ENCODE measurements at places on chromosomes 4 and X.

GRCh38 chr4:22312113-22312512 is 203.8 kb downstream of the ADGRA3 start:
- DNase-seq, result no peak

DNA sequence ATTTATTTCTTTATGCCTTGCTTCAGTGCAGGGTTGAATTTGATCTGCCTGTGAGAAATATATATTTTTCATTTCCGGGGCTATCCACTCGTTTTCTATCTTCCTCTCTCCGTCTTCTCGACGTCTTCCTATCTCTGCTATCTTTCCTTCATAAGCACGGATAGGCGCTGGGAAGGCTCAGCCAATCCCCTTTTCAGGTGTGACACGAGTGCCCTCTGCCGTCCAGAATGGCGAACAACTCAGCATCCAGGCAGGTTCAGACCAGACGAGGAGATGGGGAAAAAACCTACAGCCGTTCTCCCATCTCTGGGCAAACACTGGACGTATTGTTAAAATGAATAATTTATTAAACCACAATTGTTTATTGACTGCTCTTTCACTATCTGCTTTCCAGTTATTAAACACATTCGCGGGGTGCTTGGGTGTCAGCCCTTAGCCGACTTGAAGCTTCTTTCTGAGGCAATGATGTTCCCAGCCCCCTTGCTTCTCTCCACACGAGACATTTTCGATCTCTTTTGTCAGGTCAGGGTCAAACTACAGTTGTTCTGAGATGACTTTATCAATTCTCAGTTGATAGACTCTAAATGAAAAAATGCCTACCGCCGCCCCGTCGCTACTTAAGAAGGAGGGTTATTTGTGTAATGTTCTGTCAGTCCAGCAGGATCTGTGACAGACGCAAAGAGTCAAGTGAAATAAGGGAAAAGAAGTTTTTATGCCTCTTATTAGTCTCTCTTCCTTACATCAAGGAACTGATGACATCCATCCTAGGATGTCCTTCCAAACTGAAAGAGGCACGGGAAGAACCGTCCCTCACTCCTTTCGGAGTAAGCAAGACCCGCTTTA is 96.3 kb upstream of the NOCT start:
- no peak for DNase-seq

DNA sequence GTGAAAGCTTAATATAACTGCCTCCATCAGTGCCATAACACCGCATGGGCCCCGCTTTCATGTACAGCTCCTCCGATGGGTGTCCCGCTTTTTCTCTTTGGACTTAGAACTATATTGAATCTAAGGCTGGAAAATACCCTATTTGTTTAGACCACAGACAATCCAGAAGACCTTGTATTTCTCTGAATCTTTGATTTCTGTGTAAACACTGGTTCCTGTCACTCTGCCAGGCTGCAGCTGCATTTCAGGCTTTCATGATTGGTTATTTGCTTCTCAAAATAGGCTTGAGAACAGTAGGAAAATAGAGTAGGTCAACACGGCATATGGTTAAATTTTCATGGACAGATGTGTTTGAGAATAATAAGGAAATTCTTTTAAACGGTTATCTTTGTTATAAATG is 80.0 kb downstream of the NWD2 start:
- DNase-seq, result no peak

- DNase-seq, result no peak
Measured at GRCh38 chr4:91198951-91199350, 1071.8 kb downstream of the CCSER1 start.

GRCh38 chrX:102712981-102713625 is 855 bp downstream of the GPRASP2 start:
- DNase-seq, result peak; percentile 84

GRCh38 chrX:141341743-141342142 is 99.4 kb upstream of the SPANXC start:
- DNase-seq, result no peak

DNA sequence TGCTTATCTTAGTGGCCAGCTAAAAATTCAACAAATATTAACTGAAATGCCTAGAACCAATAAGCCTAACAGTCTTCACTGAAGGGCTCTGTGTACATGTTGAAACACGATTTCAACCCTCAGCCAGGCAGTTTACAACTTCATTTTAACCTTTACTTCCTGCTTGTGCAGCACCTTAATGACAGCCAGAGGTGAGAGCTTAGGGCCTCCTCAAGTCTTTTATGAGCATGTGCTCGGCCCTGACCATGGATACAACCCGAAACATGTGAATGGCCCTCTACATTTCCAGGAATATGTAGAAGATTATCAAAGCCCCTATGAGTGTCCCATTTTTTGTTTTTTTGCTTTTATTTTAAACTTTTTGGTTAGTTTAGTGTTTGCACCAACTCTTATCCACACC is 88.3 kb downstream of the MSN start:
- no peak for DNase-seq

- DNase-seq, result no peak
Measured at GRCh38 chr4:88619971-88620370, 27.7 kb downstream of the HERC3 start.

GRCh38 chr4:152713951-152714705 is 34.3 kb upstream of the TMEM154 start:
- DNase-seq, result no peak

GRCh38 chr4:22003878-22004277 is 55.3 kb upstream of the KCNIP4 start:
- DNase-seq, result no peak

DNA sequence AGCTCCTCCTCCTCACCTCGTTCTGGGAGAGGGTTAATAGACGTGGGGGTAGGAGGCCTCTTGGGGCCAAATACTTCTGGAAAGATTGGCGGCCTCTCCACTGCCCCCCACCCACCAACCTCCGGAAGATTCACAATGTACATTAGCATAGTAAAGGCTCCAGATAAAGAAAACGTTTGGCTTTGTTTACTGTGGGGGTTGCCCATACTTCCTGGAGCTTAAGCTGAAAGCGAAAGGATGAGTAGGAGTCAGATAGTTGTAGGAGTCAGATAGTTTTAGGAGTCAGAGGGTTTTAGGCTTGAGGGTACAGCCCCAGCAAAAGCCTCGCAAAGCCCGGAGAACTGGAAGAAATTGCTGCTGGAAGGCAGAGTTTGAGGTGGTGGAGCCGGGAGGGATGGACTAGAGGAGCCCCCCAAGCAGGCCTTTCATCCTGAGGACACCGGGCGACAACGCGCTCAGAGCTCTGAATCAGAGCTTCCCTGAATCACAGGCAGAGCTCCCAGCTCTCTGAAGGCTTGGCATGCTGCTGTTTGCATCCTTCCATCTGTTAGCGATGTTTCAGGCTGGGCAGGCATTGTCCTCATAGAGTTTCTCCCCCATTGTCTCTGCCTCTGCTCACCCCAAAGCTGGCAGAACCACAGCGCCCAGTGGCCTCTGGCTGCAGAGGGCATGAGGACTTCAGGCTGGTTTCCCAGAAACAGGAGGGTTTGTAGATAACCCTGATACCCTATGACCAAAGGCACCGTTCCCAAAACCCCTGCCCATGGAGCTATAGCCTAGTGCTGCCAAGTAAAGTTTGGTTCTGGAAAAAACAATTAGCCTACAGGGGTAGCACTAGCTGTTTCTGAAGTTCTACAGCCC is 280.7 kb downstream of the BCOR start:
- DNase-seq, result peak; percentile 45

DNA sequence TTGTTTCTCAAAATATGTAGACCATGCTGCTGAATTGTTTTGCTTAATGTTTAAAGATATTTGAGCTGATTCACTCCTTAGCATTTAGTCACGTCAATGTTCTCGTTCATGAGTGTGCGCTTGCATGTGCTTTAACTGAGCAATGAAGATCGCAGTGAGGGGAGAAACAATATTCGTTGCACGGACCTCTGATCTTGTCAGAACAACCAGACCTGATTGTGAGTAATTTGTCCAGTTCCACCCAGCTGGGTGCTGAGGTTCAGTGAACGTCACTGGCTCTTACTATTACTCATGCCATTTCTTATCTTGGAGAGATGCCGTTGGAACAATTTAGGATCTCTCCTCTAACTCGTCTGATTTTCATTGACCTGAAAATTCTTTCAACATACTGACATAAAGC is 15.0 kb upstream of the PRKX start:
- no peak for DNase-seq

GRCh38 chrX:9859711-9860555 is 73.7 kb downstream of the SHROOM2 start:
- DNase-seq, result no peak

DNA sequence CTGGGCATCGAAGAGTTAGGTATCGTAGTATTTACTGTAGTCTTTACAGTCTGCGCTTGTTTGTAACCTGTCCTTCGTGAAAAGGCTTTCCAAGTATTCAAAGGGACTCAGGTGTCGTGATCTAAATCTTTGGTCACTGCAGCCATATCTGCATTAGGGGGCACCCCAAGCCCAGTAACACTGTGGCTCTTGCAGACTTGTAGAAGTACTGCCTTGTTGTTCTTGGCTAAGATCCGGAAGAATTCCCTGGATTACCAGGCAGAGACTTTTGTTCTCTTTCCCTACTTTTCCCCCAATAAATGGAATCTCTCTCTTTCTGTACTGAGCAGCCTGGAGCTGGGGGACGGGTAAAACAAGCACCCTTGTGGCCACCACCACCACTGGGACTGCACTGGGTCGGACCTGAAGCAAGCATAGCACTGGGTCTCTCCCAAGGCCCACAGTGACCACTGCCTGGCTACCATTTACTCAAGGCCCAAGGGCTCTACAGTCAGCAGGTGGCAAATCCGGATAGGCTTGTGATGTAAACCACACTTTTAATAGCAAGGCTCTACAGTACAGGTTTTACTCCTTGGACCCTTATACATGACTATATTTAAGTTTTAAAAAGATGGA is 12.0 kb downstream of the CXorf58 start:
- DNase-seq, result peak; percentile 21

GRCh38 chr4:152382057-152382785 is 153.7 kb downstream of the FBXW7 start:
- DNase-seq, result no peak

DNA sequence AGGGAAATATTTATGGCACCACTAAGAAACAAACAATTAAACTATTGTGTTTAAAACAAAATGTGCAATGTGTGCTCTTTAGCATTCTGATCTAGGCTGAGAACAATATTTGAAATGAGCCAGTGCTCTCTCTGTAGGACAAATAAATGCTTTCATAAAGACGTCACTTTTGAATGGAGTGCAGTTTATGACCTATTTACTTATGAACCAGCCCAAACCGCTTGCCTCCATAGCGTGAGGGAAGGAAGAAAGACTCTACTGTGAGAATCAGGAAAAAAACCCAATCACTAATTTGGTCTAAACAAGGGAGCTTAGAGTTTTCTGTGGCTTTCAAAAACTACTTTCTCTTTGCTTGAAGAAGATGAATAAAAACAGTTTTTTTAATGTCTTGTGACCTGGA is 39.4 kb downstream of the SAT1 start:
- no peak for DNase-seq

- peak; percentile 68 for DNase-seq
Measured at GRCh38 chrX:77668391-77669237, 117.4 kb downstream of the ATRX start.

DNA sequence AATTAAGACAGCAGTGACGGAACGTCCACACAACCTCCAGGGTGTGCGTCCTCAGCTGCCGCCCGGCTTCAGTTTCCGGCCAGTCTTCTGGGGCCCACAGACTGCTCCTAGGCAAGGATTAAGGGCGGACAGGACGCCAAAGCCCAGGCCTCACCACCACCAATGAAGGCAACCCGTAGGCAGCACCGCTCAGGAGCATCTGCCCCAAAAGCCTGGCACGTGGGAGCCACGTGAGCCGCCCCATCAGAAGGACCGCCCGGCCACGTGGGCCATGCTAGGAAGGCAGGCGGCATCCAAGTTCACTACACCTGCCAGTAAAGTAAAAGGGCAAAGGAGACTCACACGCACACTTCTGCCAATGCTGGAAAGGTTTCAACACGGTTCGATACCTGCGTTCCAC is 14.3 kb downstream of the FAM53A start:
- no peak for DNase-seq

DNA sequence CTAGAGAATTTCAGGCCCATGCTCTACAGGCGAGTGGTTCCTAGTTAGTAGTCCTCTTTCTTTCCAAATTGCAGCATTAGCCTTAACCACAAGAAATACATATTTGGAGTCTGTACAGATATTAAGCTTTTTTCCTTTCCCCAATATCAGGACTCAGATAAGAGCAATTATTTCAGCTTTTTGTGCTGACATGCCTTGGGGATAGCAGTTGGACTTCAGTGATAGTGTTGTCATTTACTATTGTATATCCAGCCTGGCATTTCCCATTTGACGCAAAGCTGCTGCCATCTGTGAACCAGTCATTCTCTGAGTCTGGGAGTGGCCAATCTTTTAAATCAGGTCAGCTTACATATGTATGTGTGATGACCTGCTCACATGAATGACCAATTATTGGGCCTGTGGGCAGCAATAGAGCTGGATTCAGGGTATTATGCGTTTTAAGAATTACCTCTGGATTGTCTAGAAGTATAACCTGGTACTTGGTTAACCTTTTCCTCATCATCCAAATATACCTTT is 6.8 kb upstream of the CEP135 start:
- DNase-seq, result no peak

DNA sequence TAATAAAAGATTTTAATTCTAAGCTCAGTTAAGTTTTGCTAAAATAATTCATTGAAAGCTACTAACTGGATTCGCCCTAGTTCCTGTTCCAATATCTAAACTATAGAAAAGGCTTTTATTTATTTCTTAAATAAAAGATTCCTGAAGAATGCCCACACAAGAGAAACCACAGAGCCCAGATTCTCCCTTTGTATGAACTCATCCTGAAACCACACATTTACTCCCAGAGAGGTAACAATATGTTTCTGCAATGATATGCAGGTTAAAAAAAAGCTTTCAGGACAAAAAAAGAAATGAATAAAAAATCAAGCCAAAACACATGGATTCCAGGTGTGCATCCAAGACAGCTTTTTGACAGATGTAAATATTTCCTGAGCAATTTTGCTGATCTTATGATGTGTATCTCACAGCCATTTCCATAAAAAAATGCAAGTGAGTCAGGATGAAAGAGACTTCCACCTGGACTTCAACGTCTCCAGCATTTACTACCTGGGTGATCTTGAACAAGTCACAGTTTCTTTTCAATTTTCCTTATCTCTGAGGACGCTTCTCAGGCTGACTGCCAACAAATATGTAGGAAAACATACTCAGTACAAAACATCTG is 234.4 kb upstream of the FAT1 start:
- no peak for DNase-seq

GRCh38 chrX:119783026-119783425 is 8.4 kb downstream of the RPL39 start:
- DNase-seq, result peak; percentile 39

DNA sequence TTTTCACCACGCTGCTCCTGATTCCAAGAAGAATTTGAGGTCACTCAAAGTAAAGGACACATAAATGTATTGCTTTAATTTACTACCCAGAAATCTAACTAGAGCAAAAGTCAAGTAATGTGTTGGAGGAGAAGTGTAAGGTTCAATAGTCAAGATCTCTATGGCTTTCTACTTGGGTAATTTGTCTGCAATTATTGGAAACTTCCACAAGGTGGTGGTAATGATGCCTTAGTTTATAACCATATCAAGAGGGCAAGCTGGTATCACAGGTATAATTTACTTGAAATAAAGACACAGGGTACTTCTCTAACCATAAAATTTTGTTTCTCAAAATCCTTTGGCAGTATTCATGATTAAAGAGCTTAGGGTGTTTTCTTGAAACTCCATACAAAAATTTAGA is 10.2 kb upstream of the GRIA3 start:
- peak; percentile 31 for DNase-seq

GRCh38 chrX:34509394-34509793 is 147.7 kb downstream of the TMEM47 start:
- DNase-seq, result no peak

GRCh38 chr4:55547466-55547770 is 709 bp upstream of the CLOCK start:
- DNase-seq, result no peak

GRCh38 chrX:134026565-134027311 is 41.3 kb upstream of the GPC3 start:
- peak; percentile 24 for DNase-seq

All from KBM-7 (cell line).